ENCODE measurements at places on chromosomes 12 and 14.

DNA sequence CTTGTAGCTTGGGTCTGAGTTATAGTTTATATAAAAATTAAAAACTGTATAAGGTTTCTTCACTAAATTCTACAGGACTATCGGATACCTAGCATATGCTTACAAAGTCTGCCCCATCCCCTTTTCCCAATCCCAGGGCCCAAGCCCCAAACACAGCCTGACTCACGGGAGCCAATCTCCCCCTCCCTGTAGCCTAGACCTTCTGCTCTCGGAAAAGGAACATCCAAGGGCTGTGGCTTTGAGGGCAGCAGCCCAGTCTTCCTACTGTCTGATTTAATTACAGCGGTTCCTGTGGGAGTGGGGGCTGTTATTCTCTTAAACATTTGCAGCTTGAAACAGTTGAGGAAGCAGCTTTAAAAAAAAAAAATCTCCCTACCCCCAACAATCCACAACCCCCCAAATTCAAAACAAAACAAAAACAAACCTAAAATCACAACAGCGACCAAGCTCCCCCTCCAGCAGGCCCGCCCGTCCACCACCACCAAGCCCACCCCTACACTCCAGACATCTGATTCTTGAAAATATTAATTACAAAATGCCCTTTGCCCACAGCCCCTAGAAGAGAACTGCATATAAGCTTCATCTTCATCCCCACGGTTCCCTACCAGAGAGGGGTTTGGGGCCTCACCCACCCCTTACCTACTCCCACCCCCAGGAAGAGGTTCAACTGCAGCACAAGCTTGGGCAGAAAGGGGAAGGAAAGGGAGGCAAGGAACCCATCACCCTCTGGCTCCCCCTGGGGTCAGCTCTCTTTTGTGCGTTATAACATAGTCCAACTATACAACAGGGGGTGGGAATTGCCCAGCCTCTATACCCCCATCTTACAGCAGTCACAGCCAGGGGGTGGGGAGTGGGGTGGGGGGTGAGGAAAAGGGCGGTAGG lies 1.1 kb upstream of the PRKAG1 start:
- no peak for DNase-seq

GRCh38 chr12:122937622-122938091 lies 28.6 kb downstream of the ABCB9 start:
- DNase-seq: no peak

DNA sequence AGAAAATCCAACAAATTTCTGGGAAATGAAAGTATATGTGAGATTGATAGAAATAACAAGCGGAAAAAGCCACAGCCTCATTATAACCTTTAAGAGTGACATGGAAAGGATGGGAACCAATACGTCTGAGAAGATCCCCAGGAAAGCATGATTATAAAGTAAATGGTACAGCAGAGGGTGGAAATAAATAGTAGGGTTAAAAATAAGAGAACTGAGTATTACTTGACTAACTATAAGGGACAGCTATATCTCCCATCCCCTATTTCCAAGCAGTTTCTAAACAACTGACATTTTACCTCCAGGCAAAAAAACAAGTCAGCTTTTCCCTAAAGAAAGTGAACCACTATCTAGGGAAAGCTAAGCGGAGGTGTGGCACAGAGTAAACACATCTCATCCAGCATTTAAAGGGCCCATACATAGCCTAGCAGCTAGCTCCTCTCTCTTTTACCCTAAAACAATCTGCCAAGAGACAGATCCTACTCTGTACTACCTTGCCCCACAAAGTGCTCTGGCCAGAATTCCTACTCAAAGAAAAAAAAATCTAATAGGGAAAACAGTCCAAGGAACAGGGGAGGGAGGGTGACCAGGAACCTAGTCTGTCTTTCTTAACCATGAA lies 11.2 kb downstream of the OSBPL8 start:
- no peak for DNase-seq

DNA sequence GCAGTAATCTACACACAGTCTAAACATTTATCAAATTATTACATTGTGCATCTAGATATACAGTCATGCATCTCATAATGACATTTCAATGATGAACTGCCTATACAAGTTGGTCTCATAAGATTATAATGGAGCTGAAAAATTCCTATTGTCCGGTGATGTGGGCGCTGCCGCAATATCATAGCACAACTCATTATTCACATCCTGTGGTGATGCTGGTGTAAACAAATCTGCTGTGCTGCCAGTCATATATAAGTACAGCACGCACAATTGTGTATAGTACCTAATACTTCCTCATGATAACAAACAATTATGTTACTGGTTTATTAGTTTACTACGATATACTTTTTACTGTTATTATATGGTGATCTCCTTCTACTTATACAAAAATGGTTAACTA lies 768.8 kb upstream of the NOVA1 start:
- DNase-seq: no peak

- no peak for DNase-seq
These were observed 162.5 kb downstream of the C12orf50 start for GRCh38 chr12:87866578-87867292.

DNA sequence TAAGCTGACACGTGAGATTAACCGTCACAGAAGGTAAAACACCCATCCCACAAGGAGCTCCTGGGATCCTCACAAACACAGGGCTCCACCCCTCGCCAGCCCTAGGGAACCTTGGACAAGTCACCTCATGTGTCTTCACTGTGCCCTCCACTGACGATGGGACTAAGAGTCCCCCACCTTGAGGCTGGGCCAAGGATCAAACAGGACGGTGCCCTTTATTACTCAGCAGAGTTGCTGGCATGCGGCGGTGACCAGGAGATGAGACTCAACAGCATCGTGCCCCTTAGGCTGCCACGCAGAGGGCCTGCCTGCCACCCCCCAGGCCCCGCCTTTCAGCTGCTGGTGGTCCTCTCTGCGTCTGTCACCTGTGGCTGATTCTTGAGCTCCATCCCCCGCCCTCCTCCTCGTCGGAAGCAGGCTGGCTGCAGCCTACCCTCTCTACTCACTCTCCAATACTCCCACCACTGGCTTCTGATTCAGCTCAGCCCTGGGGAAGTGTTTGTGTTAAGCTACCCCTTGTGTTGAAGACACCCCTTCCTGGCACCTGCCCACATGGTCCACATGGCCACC lies 105.2 kb downstream of the DICER1 start:
- DNase-seq: no peak

DNA sequence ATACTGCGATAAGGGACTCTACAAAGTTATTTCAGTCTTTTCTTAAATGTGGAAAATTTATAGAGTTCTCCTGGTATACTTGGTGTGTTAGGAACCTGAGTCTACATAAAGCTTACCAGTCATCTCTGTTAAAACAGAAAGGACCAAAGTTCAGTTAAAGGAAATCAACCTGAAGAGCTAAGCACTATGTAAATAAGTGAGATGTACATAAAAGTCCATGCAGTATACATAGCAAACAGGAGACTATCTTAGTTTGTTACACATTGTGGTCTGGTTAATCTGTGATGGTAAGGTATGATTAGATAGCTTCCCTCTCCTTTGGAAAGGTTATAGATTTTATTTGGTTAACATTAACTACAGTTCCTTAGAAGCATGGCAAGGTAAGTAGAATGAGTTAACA lies 75.9 kb downstream of the ATP2B1 start:
- DNase-seq: no peak

DNA sequence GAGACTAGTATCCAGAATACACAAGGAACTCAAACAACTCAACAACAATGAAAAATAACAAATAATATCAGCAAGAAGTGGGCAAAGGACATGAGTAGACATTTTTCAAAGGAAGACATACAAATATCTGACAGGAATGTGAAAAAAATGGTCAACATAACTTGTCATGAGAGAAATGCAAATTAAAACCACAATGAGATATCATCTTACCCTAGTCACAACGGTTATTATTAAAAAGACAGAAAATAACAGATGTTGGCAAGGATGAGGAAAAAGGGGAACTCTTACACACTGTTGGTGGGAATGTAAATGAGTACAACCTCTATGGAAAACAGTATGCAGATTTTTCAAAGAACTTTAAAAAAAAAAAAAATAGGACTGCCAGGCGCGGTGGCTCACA lies 20.4 kb downstream of the VWF start:
- no peak for DNase-seq

- DNase-seq: no peak
These were observed 122.9 kb downstream of the OTOGL start for GRCh38 chr12:80222261-80222660.

- no peak for DNase-seq
These were observed 60.4 kb upstream of the FAR2 start for GRCh38 chr12:29088611-29089219.
